ENCODE measurements at places on chromosomes 1 and 21.

GRCh38 chr1:56374026-56374974 lies 205.1 kb downstream of the PLPP3 start:
- DNase-seq = no peak

DNA sequence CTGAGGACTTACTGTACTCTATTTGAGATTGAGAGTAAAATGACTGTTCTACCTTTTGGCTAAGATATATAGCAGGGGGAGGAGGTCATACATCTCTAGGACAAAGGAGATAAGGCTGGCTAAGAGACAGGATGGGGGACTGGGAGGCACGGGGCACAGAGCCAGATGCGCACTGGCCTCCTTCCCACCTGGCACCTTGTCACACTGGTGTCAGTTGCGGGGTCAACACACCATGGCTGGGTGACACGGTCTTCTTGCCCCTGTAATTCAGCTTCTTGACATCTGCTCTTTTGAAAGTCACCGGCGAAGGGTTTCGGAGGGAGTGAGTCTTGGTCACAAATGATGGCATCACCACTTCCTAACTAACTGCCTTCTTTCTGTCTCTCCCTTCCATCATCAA lies 177.3 kb downstream of the ZSCAN20 start:
- no peak for DNase-seq

GRCh38 chr21:27421654-27422053 lies 454.8 kb upstream of the ADAMTS5 start:
- DNase-seq = no peak

DNA sequence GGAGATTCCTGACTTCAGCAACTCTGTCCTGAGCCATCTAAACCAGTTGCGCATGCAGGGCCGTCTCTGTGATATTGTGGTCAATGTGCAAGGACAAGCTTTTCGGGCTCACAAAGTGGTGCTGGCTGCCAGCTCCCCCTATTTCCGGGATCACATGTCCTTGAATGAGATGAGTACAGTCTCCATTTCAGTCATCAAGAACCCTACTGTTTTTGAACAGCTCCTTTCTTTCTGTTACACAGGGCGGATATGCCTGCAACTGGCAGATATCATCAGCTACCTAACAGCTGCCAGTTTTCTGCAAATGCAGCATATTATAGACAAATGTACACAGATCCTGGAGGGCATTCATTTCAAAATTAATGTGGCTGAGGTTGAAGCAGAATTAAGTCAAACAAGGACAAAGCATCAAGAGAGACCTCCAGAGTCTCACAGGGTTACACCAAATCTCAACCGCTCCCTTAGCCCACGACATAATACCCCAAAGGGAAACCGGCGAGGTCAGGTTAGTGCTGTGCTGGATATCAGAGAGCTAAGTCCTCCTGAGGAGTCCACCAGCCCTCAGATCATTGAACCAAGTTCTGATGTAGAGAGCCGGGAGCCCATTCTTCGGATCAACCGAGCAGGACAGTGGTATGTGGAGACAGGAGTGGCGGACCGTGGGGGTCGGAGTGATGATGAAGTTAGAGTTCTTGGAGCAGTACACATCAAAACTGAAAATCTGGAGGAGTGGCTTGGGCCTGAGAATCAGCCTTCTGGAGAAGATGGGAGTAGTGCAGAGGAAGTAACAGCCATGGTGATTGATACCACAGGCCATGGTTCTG lies 2.3 kb downstream of the ZBTB37 start:
- DNase-seq = no peak

- DNase-seq = no peak
These were observed 38.8 kb downstream of the DTL start for GRCh38 chr1:212074313-212074712.

DNA sequence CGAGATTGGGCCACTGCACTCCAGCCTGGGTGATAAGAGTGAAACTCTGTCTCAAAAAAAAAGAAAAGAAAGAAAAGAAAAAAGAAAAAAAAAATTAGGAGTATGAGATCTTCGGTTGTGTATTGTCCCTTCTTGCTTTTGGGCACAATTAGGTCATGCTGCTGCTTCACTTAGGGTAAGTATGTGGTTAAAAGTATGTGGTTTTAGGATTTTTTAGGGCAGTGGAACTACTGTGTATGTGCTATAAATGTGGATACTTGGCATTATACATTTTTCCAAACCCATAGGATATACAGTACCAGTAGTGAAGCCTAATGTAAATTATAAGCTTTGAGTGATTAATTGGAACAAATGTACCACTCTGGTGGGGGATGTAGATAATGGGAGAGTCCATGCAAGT lies 31.2 kb downstream of the VANGL2 start:
- no peak for DNase-seq

DNA sequence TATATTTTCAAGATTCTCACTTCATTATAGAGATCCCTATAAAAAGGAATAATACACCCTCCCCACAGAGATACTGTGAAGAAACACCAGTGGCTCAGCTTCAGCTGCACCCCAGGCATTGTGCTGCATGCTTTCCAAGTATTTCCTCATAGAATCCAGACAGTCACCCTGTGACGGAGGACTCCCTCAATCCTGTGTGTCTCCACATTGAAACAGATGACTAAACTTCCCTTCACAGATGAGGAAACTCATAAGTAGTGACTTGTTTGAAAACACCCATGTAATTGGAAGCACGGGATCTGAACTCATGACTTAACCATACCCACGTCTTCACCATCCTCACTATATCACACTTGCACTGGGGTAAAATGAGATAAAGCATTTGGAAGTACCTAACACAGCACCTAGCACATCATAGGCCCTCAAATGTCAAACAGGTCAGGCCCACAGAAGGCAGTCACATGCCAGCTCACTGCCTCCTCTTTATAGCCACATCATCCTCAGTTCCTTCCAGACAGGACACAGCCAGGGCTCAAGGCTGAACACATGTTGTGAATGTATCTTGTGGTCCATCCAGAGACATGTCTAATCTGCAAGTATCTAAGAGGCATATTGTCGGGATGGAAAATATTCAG lies 55.2 kb downstream of the GPR161 start:
- DNase-seq = no peak

DNA sequence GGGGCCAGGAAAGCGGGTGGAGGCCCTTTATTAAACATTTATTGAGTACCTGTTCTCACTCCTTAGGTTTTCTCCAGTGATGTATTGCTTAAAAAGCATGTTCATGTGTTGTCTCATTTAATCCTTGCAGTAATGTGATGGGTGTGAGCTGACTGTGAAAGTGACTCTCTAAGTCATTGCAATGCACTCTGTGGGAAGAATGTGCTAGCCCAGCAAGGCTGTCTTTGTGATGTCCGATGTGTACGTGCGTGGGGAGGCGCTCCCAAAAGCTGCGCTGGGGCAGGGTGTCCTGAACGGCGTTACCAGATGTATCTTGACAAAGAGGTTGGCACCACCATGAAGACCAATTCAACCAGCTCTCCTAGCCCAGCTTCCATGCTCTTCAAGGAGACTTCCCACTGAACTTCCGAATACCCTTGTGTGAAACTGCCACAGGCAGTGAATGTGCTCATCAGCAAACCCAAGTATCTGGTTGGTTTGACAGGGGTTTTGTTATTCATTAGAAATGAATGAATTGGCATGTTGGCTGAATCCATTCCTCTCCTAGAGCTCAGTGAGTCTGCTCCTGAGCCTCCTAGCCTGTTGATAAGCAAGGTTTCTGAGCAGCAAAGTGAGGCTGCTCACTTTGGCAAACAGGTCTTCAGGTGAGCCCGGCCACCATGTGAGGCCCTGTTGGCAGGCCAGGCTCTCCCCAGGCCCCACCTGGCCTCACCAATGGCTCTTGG lies 28.0 kb downstream of the NUAK2 start:
- DNase-seq = no peak

GRCh38 chr1:232422898-232423297 lies 207.0 kb downstream of the SIPA1L2 start:
- no peak for DNase-seq

- no peak for DNase-seq
These were observed 30.8 kb downstream of the DUSP10 start for GRCh38 chr1:221711063-221711577.

DNA sequence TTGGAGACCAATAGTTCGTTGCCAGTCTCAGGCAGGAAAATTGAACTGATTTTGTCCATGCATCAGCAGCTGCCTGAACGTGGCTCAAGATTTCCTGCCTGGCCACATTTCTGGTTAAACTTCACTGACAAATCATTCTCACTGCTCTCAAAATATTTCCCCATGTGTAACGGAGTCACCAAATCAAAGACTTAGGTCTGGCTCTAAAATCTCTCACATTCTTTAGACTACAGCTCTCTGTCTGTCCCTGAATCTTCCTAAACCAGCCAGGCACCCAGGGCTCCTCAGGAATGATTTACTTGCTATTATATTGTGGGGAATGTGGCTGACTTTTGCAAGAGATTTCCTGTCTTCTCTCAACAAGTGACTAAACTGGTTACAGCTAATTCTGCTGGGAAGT lies 49.2 kb upstream of the GJA8 start:
- DNase-seq = no peak

GRCh38 chr1:154502066-154502743 lies at the start of the genes SHE and TDRD10:
Gene SHE, minus strand, starts transcription at chr1:154502412. Its CDS starts 386 bp downstream, at chr1:154502026.
Gene TDRD10, plus strand, starts transcription at chr1:154502219. Its CDS starts 4,685 bp downstream, at chr1:154506904.
- DNase-seq = no peak

GRCh38 chr1:3193811-3194210 lies 124.8 kb downstream of the PRDM16 start:
- DNase-seq = no peak

- no peak for DNase-seq
These were observed 23.0 kb upstream of the DNAJC11 start for GRCh38 chr1:6724517-6725141.

DNA sequence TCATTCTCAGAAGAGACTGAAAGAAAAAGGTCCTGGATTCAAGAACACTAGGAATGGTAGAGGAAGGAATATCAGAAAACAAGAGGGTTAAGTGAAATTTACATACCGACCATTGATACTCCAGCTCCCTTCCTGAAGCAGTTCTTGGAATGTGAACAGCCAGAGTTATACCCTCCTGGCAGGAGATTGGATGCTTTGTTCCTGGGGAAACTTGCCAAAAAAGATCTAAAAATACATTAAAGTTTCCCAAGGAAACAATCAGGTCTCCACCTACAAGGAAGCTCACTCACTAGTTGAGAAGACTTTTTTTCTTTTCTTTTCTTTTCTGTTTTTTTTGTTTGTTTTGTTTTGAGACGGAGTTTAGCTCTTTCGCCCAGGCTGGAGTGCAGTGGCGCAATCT lies 91.1 kb downstream of the HLX start:
- no peak for DNase-seq

DNA sequence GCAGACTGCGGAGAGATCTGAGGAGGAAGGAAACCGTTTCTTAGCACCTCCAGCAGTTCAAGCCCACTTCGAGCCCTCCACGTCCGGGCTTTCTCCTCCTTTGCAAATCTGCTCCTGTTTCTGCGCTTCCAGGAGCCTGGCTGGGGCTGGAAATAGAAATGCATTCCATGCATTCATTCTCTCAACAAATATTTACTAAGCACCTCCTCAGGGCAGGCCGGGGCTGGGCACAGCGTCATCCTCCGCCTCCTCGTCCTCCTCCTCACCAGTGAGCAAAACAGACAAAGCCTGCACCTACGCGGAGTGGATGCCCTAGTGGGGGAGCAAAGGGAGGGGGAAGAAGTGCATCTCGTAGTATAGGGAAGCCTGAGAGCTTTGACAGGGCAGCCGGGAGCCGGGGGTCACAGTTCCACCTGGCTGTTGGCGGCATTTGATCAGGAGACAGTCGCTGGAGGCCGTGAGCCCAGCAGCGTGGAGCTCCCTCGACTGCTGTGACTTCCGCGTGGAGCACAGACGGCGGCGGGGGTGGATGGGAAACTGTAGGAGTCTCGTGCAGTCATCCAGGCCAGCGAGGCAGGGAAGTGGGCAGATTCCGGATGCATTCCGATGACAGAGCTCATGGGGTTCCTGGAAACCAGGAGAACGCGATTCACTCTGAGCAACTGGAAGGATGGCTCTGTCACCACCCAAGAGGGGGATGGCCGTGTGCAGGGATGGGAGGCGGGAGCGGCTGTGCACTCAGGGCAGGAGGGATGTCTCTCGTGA lies 93.5 kb downstream of the SIK1 start:
- no peak for DNase-seq

DNA sequence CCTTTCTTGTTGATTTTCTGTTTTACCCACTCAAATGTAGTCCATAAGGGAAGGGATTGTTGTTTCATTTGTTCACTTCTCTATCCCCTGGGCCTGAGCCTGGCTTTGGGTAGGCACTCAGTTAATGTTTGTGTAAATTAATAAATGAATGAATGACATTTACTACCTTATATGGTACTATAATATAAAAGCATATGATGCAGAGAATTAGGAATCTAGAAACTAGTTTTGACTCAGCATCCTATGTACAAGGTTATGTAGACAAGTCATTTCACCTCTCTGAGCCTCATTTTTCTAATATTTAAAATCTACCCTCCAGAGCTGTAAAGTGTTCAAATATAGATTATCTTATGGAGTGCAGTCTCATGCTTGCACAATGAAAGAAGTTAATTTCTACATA lies 68.9 kb upstream of the S1PR1 start:
- DNase-seq = no peak

DNA sequence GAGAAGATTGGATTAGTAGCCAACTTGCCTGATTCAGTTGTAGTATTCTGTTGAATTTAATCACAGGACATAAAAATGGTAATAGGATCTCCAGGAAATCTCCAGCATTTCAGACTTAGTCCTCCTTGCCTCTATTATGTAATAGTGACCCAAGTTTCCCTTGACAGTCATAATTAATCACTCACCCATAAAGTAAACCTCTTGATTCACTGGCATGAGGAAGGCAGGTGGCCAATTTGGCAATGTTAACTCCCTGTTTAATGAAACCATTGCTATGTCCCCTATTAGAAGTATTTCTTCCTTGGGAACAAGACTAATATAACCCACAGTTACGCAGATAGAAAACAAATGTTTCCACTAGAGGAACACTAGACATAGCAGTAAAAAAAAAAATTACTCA lies 604.8 kb upstream of the CXADR start:
- DNase-seq = no peak

DNA sequence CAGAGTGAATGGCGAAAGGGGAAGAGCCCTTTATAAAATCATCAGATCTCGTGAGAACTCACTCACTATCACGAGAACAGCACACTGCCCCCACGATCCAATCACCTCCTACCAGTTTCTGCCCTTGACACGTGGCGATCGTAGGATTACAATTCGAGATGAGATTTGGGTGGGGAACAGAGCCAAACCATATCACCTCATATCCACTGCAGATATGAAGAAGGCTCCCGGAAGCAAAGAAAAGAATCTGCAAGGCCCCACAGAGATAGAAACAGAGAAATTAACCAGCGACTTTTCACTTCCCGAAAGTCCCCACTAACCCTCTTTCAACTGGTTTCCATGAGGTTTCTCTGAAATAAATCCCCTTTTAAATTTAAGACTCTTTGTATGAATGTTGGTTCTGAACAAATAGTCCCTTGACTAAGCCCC lies 86.2 kb upstream of the IRF2BP2 start:
- no peak for DNase-seq

DNA sequence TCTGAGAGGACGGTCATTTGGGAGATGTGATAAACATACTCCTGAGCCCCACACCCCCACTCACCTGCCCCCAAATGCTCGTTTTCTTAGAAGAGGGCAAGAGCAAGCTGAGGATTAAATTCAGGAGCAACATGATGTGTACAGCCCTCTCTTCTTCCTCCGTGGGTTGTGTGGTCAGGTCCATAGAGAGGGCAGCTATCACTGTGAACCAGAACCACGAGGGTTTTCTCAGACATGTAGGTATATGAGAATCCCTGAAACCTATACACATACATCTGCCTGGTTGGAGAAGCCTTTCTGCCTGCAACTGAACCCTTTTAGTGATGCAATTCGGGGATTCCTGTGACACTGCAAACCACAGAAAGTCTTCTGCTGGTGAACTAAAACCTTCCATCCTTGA lies 38.9 kb downstream of the PGM1 start:
- DNase-seq = no peak

GRCh38 chr1:47777322-47777721 lies 219.9 kb downstream of the TRABD2B start:
- no peak for DNase-seq
